ENCODE measurements at places on chromosomes 5 and 9. TPM values are rescaled to one million over a fixed set of nuclear protein-coding genes. Genes with fewer than 3 reads are reported as not detected.

DNA sequence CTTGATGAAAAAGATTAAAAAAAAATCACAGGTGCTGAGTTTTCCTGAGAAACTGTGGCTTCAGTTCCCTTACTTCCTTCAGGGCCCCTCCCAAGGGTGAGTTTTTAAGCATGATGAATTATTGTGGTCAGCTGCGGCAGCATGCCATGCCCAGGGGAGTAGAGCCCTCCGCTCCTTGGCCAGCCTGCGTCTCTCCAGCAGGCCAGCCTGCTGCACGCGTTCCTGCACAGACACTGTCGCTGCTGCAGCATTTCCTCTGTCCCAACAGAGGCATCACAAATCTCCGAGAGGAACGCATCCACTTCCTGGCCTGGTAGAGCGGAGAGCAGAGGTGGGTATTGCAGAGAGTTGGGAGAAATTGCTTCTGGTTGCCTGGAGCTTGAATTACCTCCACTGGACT, 26.1 kb upstream of the GLRA1 start:
- DNase-seq = no peak

TGFBI gene
- 145 TPM for polyA plus RNA-seq

DNA sequence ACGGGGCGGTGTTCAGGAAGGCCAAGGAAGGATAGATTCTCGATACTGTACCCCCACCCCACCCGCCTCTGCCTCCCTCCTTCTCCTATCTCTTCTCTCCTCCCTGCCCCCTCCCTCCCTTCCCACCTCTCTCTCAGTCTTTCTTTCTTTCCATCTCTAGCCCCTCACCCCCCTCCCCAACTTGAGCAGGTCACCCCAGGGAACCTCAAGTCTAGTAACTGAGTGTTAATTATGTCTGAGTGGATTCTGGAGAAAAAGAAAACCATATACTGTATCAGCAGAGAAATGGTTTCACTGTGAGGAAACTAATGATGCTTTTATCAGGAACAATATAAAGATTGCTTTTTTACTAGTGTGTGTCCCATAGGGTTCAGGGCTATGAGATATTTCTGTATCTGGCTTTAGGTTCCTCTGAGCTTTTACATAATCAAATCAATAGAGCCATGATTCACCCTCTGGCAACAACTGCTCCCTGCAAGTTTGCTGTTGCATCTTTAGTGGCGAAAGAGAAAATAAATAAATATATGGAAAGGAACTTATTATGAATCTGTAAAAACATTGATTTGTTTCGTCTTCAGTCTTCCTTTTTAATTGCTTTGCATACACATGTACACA, 639.7 kb downstream of the CCDC171 start:
- no peak for DNase-seq

DNA sequence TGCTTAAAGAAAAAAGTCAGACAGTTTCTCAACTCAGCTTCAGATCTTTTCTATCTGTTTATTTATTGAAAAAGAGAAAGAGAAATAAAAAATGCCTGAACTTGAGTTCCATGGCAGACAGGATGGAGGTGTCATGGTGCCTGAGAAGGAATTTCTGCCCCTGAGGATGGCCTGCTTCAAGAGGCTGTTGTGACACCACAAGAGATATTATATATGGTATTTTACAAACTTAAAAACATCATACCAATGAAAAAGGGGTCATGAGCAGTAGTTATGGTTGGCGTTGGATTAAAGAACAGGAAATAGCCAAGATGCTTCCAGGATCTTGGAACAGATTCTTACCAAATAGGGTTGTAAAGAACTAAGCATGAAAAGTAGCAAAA, 344.6 kb downstream of the GLIS3 start:
- no peak for DNase-seq

SCGB3A2 gene
- polyA plus RNA-seq = 1,496 TPM

CARD6 gene
- 5.9 TPM for polyA plus RNA-seq

GRCh38 chr9:131839281-131840084, 99.6 kb upstream of the RAPGEF1 start:
- no peak for DNase-seq

IL9 gene
- not detected for polyA plus RNA-seq

GPR151 gene
- not detected for polyA plus RNA-seq

FSTL4 gene
- polyA plus RNA-seq = 0.13 TPM

DNA sequence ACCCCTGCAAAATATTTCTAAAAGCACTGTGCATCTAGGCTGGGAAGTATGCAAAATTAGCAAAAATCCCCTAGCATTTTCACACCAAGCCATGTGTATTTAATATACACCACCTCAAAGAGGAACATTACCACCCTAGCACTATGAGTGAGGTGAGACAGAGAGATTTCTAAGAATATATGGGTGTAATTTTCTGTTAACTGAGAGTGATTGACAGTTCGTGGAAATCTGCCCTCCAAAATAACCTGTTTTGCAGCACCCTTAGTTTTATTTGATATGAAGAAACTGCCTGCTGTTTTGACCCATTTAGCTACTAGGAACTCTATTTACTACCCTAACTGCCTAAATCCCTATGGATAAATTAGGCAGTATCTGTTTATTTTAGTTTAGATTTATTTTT, 64.2 kb upstream of the CDKN2B start:
- DNase-seq = no peak

- no peak for DNase-seq
These were observed 376.3 kb downstream of the SEMA5A start for GRCh38 chr5:9169557-9169902.

DNA sequence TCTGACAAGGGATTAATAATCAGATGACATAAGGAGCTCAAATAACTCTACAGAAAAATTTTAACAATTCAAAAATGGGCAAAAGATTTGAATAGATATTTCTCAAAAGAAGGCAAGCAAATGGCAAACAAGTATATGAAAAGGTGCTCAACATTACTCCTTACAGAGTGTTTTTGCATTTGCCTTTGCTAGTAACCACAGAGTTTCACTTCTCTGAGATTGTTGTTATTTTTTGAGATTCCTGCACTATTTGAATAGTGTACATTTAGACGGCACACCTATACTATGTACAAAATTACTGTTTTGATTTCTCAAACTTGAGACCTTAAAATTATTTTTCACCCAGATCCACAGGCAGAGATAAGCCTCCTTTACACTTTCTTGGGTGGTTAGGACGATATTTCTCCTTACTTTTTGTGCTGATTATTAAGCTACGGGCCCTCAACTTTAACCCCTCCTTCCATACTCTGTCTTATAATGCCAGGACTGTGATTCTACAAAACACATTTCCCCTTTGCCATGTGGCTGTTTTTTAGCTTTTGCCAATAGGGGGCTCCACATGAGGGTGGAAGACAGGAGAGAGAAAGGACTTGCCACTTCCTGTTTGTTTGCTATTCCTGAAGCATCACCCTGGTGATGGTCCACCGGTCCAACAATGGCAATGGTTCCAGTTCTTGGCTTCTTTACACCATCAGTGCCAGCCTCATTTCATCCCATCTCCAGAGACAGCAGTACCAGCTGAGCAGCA, 65.0 kb upstream of the DAP start:
- DNase-seq = no peak

GRCh38 chr9:33464045-33464636, 9.6 kb downstream of the NOL6 start:
- DNase-seq = no peak

ADAMTS2 gene
- polyA plus RNA-seq = 37.0 TPM
